Right forelimb (tissue), 1 donor: ENCODE measurements at places on chromosomes 11 and 22.

DNA sequence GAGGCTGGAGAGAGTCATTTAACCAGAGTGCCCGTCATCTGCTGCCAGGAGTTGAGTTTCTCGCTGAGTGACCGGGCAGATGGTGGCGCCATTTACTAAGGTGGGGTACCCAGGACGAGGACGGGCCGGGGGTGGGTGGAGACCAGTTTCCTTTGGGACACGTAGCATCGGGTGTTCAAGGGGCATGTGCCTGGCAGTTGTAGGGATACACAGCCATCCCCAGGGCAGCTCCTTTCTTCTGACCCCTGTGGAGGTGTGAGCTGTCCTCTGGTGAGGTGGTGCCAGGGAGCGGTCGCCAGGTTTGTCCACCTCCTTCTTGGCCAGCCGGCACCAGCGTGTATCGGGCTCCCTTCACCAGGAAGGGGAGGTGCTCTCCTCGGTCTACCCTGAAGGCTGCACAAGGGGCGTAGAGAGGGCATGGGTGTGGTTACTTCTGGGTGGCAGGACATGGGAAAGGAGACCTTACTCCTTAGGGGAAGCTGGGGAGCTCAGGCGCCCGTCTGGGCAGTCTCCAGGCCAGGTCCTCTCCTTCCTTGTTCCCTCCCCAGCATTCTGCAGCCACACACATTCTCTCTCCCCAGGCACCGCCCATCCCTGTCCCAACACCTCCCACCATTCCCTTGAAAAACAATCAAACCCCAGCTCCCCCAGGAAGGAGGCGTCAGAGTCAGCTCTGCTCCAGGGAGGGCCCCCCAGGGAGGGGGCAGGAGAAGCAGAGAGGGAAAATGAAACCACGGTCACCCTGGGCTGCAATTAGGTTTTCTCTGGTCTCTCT is 10.3 kb upstream of the MB start:
- DNase-seq, result peak; percentile 86

- peak; percentile 61 for DNase-seq
Measured at GRCh38 chr11:72684236-72684912, 10.2 kb upstream of the PDE2A start.

DNA sequence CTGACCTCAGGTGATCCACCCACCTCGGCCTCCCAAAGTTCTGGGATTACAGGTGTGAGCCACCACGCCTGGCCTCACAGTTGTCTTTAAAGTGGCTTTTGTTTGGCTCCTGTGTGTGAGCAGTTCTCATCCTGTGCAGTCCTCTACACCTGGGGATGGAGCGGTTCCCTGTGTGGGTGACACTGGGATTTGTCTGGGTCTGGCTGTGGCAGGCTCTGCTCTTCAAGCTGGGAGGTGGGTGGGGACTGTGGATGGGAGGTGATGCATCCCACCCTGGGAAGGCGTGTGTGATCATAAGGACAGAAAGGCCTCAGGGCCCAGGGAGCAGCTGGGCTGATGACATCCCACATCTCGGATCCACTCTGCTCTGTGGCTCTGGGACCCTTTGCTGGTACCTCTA is 1266.8 kb downstream of the BRD1 start:
- no peak for DNase-seq

- no peak for DNase-seq
Measured at GRCh38 chr11:82557274-82557673, 176.4 kb downstream of the FAM181B start.

- no peak for DNase-seq
Measured at GRCh38 chr11:64916040-64916774, 802 bp downstream of the ATG2A start.

DNA sequence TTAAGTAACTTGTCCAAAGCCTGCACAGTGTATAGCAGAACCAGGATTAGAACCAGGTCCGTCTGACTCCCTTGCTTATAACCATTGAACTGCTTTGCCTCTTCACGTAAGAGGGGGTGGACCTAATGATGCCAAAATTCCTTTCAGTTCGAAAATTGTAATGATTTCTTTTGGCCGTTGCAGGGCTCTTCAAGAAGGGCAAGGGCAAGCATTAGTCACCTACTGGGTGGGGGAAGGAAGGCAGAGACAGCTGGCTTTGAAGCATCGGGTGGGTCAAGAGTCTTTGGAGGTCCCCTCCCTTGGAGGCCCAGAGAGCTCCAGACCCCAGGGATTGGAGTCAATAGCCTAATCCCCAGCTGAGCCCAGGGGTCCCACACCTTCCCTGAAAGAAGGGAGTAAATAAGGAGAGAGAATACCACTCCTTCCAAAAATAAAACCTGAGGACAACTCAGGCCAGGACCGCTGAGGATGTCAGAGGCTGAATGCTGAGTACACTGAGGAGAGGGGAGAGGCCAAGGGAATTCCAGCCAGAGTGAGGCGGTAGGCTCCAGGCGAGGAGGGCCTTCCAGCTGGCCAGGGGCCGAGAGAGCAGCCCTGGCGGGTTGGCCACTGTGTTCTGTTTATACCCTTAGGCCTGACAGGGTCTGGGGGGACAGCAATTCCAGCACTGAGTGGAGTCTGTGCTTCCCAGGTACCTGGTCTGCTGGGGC is 14.1 kb downstream of the CREB3L1 start:
- DNase-seq, result no peak

DNA sequence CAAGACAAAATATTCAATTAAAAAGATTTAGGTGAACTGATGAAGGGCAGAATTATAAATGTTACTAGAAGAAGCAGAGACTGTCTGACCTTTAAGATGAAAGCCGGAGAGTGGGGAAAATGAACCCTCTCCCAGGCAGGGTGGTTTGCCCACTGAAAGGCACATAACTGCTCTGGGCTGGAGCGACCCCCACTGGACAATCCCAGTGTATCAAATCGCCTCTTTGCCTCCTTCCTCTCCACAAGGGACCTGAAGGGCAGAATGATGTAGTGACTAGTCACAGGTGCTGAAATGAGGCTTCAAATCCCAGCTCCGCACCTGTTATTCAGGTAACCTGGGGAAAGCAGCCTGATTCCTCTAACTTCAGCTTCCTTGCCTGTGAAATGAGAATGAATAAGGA is 69.0 kb downstream of the EFCAB6 start:
- no peak for DNase-seq

- no peak for DNase-seq
Measured at GRCh38 chr11:112611771-112612170, 349.4 kb upstream of the NCAM1 start.

GRCh38 chr11:125494031-125494360 is 2.1 kb downstream of the FEZ1 start:
- no peak for DNase-seq

DNA sequence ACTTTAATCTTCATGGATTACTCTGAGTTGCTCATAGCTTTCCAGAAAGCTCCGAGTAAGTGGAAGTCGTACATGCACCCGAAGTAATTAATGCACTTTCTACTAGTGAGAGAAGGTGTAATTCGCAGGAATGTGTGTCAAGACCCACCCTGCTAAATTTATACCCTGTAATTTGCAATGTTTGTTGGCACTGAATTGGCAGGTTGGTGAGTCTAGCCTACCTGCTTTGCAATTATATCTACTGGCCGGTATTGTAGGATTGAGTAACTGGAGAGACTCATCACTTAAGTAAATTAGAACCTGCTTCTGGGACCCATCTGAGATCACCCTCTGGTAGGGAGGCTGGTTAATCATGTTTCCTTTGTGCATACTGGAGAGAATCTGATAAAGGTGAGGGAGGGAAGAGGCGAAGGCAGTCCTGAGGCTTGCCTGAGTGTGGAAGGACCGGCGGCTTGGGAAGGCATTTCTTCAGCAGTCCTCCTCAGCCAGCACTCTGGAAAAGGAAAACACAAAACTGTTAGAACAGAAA is 63.3 kb downstream of the LDLRAD3 start:
- DNase-seq, result no peak

GRCh38 chr22:50542416-50542927 is 3.2 kb upstream of the KLHDC7B start:
- DNase-seq, result no peak

GRCh38 chr11:126669416-126669815 is 313.9 kb downstream of the ST3GAL4 start:
- DNase-seq, result no peak

DNA sequence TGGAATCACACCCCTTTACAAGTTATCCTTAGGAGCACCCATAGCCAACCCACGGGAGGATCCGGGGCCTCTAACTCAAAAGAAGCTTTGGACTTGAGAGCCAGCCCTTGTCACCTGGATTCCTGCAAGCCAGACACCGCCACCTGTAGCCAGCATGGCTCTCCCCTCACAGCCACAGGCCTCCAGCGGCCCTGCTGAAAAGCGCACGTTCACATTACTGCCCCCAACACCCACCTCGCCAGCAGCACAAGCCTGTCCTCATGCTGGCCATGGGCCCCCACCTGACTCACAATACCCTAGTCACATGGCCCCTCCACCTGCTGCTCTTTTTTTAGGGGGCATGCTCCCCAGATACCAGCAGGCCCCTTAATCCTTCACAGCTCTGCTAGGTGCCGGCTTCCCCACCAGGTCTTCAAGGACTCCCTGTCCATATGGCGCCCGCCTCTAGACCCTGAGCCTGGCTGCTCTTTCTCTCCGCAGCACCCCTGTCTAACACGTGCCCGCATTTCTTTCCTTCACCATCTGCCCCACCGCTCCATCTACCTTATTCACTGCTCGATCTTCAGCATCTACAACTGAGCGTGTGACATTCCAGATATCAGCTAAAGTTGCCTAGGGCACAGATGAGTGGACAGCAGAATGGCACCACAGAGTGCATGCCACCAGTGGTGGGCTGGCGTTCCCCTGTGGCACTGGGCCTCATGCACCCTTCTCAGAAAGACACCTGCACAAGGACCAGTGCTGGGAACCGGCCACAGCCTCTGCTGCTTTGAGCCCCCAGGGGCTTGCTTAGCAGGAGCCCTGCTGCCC is 6.6 kb downstream of the CARS1 start:
- DNase-seq, result no peak

- DNase-seq, result no peak
Measured at GRCh38 chr11:72326151-72326848, 82.3 kb upstream of the PHOX2A start.

GRCh38 chr11:45181889-45182550 is 35.6 kb downstream of the PRDM11 start:
- no peak for DNase-seq

- no peak for DNase-seq
Measured at GRCh38 chr11:60972182-60973030, 926 bp downstream of the CD6 start.

- no peak for DNase-seq
Measured at GRCh38 chr11:32729976-32730375, 64.5 kb downstream of the CCDC73 start.

DNA sequence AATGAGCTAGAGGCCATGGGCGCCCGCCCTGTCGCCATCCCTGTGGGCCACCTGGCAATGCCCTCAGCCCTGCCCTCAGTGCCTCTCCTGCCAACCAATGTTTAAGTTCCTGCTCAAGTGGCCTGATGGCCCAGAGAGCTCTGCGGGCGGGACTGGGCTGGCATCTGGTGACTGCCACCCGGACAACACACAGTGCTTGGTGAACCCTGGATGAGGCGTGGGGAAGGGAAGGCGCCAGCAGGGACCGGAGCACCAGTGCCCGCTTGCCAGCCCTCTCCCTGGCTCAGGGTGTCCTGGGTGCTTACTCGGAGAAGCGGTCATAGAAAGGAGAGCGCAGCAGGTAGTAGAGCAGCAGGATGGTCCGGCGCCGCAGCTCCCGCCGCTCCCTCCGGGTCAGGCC is 4.2 kb downstream of the PEX16 start:
- DNase-seq, result no peak

- DNase-seq, result no peak
Measured at GRCh38 chr11:86072211-86072610, 3.3 kb upstream of the PICALM start.

- no peak for DNase-seq
Measured at GRCh38 chr22:38513063-38513462, 7.0 kb upstream of the DDX17 start.

GRCh38 chr11:123384116-123384515 is 46.0 kb upstream of the GRAMD1B start:
- DNase-seq, result no peak
